H7 (cell line): ENCODE measurements at places on chromosomes 6 and 20.

DNA sequence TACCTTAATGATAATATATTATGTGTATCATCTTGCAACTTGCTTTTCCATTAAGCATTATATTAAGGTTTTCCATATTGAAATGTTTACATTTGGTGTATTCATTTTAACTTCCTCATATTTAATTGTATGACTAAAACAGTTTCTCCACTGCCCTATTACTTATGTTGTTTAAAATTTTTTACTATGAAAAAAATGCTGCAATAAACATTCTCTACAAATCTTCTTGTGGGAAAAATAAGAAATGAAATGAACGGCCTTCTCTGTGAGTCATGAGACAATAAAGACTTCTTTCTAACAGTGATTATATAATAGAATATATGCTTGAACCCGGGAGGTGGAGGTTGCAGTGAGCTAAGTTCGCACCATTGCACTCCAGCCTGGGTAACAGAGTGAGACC lies 25.5 kb downstream of the FASTKD5 start:
- no peak for DNase-seq

GRCh38 chr20:16842486-16843120 lies 94.4 kb downstream of the OTOR start:
- DNase-seq: no peak

DNA sequence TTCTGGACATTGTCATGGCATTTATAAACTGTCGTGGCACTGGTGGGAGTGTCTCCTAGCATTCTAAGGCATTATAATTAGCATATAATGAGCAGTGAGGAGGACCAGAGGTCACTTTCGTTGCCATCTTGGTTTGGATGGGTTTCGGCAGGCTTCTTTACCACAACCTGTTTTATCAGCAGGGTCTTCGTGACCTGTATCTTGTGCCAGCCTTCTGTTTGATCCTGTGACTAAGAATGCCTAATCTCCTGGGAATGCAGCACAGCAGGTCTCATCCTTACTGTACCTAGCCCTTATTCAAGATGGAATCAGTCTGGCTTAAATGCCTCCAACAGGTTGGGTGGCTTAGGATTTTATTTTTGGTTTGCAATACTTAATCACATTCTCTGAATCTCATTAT lies 142.7 kb upstream of the GGTLC1 start:
- no peak for DNase-seq

- DNase-seq: no peak
Measured at GRCh38 chr6:95596021-95596420, 18.7 kb downstream of the MANEA start.

DNA sequence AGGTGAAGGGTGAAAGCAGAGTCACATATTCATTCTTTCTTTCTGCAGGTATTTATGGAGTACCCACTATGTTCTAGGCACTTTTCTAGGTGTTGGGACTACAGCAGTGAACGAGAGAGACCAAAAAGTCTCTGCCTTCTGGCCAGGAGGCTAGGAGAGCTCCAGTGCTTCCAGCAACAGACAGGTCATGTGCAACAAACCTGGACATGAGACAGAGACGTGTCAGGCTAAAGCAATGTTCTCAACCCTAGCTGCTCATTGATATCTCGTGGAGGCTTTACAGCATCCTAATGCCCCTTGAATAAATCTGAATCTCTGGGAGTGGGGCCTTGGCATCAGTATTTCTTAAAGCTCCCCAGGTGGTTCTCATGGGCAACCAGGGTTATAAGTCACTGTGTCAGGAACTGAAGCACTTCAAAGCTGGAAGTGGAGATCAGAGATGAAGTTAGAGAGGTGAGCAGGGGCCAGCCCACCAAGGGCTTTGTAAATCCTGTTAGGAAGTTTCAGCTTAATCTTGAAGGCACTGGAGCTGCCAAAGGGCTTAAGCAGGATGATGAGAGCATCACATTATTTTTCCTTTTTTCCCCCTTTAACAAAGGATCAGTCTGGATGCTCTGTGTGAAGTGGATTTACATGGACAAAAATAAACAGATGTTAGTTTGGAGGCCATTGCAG lies 13.0 kb upstream of the TBCC start:
- DNase-seq: no peak
